ENCODE measurements at places on chromosomes 4 and X.

- no peak for DNase-seq
Measured at GRCh38 chr4:41748571-41749475, at the start of gene PHOX2B. Gene PHOX2B (minus strand): TSS chr4:41748725. CDS start chr4:41748610, 115 bp downstream.

DNA sequence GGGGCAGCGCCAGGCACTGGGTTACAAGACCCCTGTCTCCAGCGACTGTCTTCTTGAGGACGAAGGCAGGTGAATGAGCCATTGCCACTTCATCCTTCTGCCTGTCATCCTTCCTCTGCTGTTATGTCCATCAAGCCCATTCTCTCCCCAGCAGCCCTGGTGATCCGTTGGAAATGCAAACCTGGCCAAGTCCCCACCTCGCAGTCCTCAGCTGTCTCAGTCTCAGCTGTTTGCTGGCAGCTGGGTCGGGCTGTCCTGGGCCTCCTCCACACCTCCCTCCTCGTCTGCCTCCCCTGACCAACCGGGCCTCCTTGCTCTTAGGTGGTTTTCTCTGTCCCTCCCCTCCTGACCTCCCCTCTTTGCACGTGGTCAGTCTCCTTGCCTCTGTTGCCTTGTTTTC is 38.0 kb downstream of the PTTG2 start:
- DNase-seq, result no peak

GRCh38 chr4:183504930-183505610 is at the start of gene ING2:
Gene ING2 (plus strand): TSS chr4:183505058. CDS start chr4:183505196, 138 bp downstream.
- no peak for DNase-seq

GRCh38 chr4:53890461-53890860 is 173.9 kb downstream of the CHIC2 start:
- DNase-seq, result no peak

DNA sequence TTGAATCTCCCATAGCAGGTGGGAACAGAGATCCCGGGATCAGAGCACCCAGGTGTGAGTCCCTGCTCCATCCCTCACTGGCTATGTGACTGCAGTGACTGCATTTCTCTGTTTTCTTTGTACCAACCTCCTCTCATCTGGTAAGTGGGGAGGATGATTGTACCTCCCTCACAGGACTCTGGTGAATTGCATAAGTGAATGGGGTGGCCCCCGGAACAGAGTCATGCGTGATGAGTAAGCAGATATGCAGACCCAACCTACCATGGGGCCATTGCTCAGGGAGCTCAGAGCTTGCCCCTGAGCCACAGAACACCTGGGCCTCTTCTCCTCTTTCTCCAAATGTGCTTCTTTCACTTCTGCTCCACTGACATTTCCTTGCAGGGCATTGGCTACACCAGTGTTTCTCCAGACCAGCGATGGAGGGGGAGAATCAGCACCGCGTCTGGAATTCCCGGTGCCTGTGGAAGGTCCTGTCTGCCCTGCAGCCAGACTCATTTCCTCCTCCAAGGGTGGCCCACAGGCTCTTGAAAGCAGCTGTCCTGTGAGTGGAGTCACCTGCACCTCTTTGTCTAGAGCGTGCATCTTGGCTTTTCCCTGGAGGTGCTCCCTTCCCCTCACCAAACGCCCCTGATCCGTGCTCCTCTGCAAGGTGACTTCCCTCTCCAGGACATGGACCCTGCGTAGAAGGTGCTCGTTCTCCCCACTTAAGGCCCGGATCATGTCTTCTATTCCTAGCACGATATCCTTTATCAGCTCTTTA is 30.0 kb downstream of the C4orf50 start:
- DNase-seq, result no peak

DNA sequence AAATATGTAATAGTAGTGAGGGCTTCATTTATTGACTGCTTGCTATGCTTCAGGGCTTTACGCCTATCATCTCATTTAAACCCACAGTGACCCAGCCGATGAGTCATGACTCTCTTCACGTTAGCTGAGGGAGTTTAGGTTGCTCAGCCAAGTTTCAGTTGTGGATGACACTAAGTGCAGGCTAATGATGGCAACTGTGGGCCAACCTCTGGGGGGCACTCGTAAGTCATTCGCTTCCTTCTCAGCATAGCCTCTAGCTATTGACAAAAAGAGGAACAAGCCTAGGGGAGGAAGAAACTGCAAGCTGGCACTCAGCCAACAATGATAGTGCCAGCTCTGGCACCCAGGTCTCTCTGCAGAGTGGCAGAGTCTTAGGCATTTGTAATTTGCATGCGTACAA is 325.0 kb downstream of the ARHGAP10 start:
- DNase-seq, result peak; percentile 61

- DNase-seq, result no peak
Measured at GRCh38 chrX:146448791-146449190, 360.8 kb upstream of the CXorf51B start.

DNA sequence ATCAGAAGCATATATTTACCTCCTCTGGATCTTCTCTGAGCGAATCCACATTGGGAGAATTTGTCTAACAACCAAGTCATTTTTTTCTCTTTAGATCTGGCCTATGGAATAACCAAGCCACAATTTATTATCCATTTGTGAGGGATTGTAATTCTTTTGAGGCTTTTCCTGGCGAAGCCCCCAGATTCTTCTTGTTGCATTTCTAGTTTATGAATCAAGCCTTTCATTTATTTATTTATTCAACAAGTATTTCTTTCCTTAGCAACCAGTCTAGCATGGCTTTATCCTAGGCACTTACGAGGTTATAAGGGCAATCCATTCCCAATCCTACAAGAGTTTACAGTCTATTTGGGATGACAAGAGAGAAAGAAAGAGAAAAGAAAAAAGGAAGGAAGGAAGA is 18.4 kb upstream of the FNIP2 start:
- DNase-seq, result no peak

DNA sequence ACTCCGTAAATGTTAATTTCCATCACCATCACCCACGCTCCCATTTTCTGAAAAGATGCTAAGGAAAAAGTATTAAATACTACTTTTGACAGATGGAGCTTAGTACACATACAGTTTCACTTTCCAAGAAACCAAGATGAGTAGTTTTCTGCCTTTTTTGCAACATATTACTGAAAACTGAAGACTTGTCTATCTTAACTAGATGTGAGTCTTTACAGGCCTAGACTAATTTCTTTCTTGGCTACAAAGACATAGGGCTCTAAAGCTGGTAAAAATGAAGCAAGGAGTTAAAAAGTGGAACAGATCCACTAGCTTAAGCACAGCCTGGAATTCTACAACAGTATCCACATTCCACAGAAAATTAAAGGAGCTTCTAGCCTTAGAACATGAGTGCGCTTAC is 68.2 kb downstream of the ATP11C start:
- DNase-seq, result no peak

DNA sequence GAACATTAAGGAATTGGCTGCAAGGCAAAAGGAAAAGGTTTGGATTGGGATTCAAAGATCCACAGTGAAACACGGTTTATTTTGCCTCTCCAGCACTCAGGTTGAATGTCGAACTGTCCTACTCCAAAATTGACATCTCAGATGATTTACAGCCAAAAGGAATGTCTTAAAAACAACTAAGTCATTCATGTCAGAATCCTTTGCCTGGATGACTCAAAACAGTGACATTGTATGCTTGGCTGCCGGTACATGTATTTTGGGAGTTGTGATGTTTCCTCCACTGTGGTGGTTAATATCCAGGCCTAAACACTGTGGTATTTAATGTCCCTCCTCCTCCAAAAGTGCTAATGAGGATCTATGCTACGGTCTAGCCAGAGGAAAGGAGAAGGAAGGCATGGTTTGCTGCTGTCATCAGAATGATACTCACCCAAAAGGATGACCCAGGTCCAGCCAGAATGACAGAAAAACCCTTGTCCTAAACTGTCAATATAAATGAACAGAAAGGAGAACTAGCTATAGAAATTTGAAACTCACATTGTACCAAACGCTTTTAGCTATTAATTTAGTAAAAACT is 20.9 kb downstream of the PGM2 start:
- no peak for DNase-seq

GRCh38 chr4:21476757-21477156 is 471.8 kb downstream of the KCNIP4 start:
- DNase-seq, result no peak

DNA sequence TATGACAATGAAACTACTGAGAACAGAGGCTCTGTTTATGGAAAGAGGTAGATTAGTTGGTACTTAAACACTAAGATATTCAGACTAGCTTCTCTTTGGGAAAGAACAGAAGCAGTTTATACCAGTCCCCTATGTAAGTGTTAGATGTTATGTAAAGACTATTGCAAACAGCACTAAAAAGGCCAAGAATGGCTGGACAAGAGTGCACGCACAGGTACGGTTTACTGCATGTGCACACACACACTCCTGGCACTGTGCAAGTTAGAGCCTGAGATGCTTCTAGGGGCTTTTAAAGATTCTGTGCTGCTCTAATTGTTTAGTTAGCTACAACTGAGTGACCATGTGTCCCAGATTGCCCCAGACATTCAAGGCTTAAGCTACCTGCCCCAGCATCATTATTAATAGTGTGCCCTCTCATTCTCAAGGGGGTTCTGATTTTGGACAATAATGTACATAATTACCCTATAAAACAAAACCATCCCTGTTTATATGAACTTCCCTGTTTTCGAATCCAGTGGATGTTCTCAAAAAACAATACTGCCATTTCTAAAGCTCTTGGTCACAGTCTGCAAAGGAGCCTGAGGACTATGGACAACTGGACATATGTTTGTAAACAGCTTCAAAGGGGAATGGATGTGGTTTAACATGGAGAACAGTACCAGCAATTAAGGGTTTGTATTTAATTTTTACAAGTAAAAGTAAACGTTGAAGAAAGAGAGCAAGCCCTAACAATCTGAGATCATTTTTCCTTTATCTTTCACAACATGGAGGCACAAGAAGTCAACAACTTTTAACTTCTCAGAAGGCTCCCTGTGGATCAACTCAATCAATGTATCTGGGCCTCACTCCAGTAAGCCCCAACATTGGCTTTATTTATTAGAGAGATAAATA is 2.0 kb downstream of the SETD7 start:
- DNase-seq, result no peak

GRCh38 chrX:133321451-133321850 is 93.8 kb downstream of the GPC4 start:
- no peak for DNase-seq

DNA sequence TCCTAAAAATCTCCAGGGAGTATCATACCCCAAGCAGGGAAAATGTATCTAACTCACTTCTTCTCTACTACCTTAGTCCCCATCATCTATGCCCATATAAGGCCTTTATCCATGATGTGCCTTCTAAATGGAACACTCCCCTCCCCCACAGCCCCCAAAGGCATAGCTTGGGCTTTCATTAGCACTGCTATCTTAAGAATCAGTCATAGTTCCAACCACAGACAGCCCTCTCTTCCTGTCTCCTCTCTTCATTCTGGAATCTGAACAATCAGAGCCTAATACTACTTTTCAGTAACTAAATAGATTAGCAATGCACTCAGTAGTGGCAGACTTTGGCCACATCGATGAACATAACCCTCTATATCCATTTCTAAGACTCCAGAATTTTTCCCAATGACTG is 313.2 kb upstream of the DKK2 start:
- no peak for DNase-seq
